G401 (cell line): ENCODE measurements at places on chromosomes 16 and 17. TPM values are rescaled to one million over a fixed set of nuclear protein-coding genes. Genes with fewer than 3 reads are reported as not detected.

The C17orf67 gene
- total RNA-seq, result 0.51 and 1.7 TPM in 2 replicates

The SCARF1 gene
- 0.71 and 3.4 TPM in 2 replicates for total RNA-seq

The TMEM106A gene
- not detected in 2 replicates for total RNA-seq

The KRT17 gene
- not detected in 2 replicates for total RNA-seq

The VEZF1 gene
- total RNA-seq, result 22.7 and 37.4 TPM in 2 replicates

The TBC1D3L gene
- 0.55 and 1.6 TPM in 2 replicates for total RNA-seq

The HEATR9 gene
- not detected in 2 replicates for total RNA-seq

The UQCRC2 gene
- total RNA-seq, result 73.9 and 94.3 TPM in 2 replicates

The ADAD2 gene
- total RNA-seq, result not detected in 2 replicates

The GPR139 gene
- not detected in 2 replicates for total RNA-seq

The USP43 gene
- total RNA-seq, result 2.8 and 3.0 TPM in 2 replicates

The UNC13D gene
- 2.8 and 6.0 TPM in 2 replicates for total RNA-seq

The CEP112 gene
- total RNA-seq, result 4.5 and 9.6 TPM in 2 replicates

The RPTOR gene
- total RNA-seq, result 25.9 and 27.7 TPM in 2 replicates
